Activated T-helper 2 cell treated with anti-CD3 and anti-CD28 coated beads, Interferon-gamma antibody, Interleukin-2, Interleukin-4, amounts not matched to agents 10 μg/mL and 5 μg/mL and 100 μg/mL, durations not matched to agents 14 hours and 24 hours and 36 hours (primary cell): ENCODE measurements at places on chromosomes 6 and 20. TPM values are rescaled to one million over a fixed set of nuclear protein-coding genes. Genes with fewer than 3 reads are reported as not detected.

Gene SMPD2
- total RNA-seq: 14.7 and 17.5 TPM in 2 replicates

Gene MPIG6B
- not detected in 2 replicates for total RNA-seq

GRCh38 chr6:57078531-57079207 is 11.3 kb upstream of the ZNF451 start:
- DNase-seq: no peak

DNA sequence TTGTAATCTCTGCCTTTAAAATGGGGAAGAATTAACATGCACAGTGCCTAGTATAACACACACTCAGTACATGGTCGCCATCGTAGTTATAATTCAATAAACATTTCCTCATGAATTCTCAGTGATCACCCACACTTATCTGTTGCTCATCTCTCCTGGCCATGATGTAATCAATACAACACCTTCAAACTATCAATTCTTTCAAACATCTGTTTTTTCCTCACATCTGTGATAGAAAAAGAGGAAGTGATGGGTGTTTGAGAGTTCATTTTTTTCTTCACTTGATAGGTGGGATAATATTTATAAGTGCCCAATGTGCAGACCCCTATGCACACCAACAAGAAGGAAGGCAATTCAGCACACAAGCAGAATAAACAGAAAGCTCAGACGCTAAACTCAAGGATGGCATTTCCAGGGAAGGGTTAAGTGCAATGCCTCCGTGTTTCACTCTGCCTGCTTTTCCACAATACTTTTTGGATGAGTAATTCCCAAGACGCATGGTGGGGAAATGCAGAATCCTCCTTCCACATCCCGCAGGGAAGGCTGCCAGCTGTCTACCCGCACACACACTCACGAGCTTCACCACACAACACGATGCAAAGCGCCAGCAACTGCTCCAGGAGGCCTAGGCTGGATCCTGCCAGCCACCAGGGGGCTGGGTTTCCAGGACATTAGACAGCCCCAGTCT is 100.3 kb downstream of the GMPR start:
- no peak for DNase-seq

GRCh38 chr6:112415366-112415765 is 68.2 kb downstream of the RFPL4B start:
- DNase-seq: no peak

Gene LAMP5
- total RNA-seq: not detected in 2 replicates

Gene BEND6
- total RNA-seq: not detected in 2 replicates

Gene NTSR1
- not detected in 2 replicates for total RNA-seq

DNA sequence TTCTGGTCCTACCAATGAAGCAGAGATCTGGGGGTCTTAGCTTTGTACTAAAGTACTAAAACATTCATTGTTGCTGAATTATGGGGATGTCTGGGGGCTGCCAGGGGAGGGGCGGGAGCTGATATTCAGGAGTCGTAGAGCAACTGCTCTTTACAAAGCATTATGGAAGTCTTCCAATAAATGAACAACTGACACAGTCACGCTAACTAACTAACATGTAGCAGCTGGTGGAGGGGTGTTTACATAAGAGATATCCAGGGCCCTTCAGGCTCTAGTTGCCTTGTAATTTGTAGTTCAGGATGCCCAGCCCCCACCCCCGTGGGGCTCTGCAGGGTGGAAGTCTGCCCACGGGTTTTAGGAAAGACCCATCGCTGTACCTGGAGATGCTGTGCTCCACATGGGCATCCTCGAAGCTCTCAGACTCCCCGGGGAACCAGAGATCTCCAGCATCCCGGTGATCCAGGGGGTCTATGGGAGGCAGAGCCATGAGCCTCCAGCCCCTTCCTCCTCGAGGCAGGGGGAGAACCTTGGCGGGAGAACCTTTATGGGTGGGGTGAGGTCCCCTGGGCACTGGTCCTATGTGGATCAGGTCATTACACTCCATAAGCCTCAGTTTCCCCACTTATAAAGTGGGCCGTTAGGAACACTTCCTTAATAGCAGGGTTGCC is 3.4 kb downstream of the TREM2 start:
- no peak for DNase-seq

DNA sequence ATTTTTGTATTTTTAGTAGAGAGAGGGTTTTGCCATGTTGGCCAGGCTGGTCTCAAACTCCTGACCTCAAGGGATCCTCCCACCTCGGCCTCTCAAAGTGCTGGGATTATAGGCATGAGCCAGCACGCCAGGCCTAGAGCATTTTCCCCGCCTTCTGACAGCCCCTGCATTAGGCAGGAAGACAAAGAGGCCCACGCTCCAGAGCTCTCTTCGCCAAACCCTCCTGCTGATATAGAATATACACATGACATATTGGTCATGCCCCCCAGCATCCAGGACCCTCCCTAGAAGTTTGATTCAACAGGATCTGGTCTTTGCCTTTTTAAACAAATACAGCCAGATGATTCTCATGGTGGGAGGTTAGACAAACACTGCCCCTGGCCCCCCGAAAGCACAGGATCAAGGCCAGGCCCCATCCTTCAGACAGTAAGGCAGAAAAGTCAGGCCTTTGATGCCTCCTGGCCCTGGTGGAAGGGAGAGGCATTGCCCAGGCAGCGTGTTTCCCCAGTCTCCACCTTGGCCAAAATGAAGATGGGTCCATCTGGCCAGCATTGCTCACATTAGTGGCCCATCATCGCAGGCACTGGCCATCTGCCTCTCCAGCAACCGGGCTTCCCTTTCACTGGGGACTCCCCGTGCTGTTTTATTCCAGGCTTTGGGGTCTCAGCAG is 4.4 kb downstream of the SULF2 start:
- DNase-seq: no peak

- DNase-seq: no peak
These were observed 1.9 kb downstream of the AIG1 start for GRCh38 chr6:143062551-143062950.

Gene TP53TG5
- not detected in 2 replicates for total RNA-seq

GRCh38 chr20:44747166-44748004 is 1.7 kb downstream of the KCNK15 start:
- peak; percentile 32 for DNase-seq

Gene THBD
- total RNA-seq: not detected in 2 replicates

- no peak for DNase-seq
These were observed 86.7 kb upstream of the THBS2 start for GRCh38 chr6:169340395-169340794.

DNA sequence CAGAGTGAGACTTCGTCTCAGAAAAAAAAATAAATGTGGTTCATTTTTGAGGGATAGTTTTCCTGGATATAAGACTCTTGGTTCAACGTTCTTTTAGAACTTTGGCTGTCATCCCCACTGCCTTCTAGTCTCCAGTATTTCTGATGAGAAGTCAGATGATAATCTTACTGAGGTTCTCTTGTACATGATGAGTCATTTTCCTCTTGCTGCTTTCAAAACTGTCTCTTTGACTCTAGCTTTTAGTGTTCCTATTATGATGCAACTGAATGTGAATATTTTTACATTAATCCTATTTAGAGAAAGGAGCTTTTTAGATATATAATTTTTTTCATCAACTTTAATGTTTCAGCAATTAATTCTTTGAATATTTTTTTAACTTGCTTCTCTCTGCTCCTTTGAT is 46.0 kb upstream of the OR14J1 start:
- no peak for DNase-seq

Gene PGC
- not detected in 2 replicates for total RNA-seq

GRCh38 chr20:37991157-37991866 is 41.9 kb downstream of the TTI1 start:
- DNase-seq: no peak

GRCh38 chr6:148416330-148416965 is 73.8 kb downstream of the SASH1 start:
- DNase-seq: no peak
